ENCODE measurements at places on chromosomes 7 and 10. TPM values are rescaled to one million over a fixed set of nuclear protein-coding genes. Genes with fewer than 3 reads are reported as not detected.
A peak's percentile ranks its signal among the peaks of the same experiment; 100 is the strongest.

DNA sequence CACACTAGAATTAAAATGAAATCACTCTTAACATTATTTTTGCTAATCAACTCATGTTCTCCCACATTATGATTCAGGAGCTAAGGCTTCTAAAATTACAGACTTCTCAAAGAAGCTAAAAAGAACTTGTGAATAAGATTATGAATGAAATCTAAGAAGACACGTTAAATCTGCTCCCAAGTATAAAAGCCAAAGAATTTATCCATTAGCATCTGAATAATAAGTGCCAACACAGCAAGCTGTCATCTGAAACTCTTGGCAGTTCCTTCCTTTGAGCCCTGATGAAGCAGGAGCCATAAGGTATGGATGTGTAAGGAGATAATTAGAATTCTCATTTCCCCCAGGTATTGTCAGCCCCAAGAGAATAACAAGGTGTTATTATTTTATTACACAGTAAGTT is 50.3 kb downstream of the TPK1 start:
- no peak overlapping the region for H3K4me3 ChIP-seq
- H3K27me3 ChIP-seq: peaks cover 3% of the 10 kb centered on the region
- DNase-seq: no peak
- no peaks in the 10 kb centered on the region for H3K36me3 ChIP-seq
- no peak overlapping the region for H3K27ac ChIP-seq

DNA sequence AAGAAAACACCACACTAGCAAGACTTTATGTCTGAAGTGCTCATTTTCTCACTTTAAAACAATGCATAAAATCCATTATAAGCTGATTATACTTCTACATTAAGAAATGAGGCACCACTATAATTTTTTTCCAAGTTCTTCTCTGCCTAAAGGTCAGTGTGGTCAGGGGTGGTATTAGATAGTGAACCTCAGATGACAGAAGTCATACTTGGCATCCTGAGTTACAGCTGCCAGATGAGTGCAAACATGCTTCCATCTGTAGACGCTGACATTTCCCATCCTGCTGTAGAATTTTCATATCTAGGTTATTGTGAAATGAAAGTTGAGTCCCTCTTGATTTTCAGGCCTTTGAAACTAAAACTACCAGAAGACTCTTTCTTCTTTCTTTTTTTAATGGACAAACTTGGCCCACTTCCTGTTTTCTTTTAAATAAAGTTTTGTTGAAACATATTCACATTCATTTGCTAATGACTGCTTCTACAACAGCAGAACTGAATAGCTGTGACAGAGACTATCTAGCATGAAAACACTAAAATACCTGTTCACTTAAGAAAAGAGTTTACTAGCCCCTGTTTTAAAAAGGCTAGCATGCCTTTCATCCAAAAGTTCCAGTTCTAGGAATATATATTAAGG is 900.8 kb downstream of the XPNPEP1 start:
- no peak for DNase-seq
- H3K27me3 ChIP-seq: no peaks in the 10 kb centered on the region
- no peak overlapping the region for H3K4me3 ChIP-seq
- no peaks in the 10 kb centered on the region for H3K36me3 ChIP-seq
- no peak overlapping the region for H3K27ac ChIP-seq

DNA sequence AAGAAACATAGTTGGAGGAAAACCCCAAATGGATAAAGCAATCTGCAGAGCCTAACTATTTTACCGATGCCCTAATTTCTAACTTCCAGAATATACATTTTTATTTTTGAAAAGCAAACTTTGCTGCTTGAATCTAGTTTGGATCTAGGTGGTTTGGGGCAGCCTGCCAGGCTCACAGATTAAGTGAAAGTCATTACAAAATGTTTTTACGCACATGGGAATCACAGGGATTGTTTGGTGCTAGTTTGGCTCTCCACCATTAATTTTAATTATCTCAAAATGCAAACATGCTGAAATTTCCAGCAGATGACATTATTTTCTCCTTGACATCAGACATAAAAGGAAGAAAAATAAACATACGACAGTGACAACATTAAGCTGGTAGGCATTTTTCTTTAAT is 166.7 kb upstream of the INHBA start:
- H3K36me3 ChIP-seq: no peaks in the 10 kb centered on the region
- no peaks in the 10 kb centered on the region for H3K27me3 ChIP-seq
- peaks cover 56% of the 10 kb centered on the region for H3K4me1 ChIP-seq
- DNase-seq: no peak

GRCh38 chr7:25646726-25647413 is 418.6 kb upstream of the NPVF start:
- H3K27me3 ChIP-seq: no peaks in the 10 kb centered on the region
- H3K27ac ChIP-seq: peak overlapping the region; percentile 78
- no peak overlapping the region for H3K4me3 ChIP-seq
- peaks cover 41% of the 10 kb centered on the region for H3K4me1 ChIP-seq
- no peak for DNase-seq
- no peaks in the 10 kb centered on the region for H3K36me3 ChIP-seq

- DNase-seq: no peak
- H3K27me3 ChIP-seq: no peaks in the 10 kb centered on the region
- no peak overlapping the region for H3K27ac ChIP-seq
- H3K4me3 ChIP-seq: no peak overlapping the region
- H3K4me1 ChIP-seq: no peaks in the 10 kb centered on the region
Measured at GRCh38 chr10:80046629-80047441, 31.6 kb upstream of the TMEM254 start.

DNA sequence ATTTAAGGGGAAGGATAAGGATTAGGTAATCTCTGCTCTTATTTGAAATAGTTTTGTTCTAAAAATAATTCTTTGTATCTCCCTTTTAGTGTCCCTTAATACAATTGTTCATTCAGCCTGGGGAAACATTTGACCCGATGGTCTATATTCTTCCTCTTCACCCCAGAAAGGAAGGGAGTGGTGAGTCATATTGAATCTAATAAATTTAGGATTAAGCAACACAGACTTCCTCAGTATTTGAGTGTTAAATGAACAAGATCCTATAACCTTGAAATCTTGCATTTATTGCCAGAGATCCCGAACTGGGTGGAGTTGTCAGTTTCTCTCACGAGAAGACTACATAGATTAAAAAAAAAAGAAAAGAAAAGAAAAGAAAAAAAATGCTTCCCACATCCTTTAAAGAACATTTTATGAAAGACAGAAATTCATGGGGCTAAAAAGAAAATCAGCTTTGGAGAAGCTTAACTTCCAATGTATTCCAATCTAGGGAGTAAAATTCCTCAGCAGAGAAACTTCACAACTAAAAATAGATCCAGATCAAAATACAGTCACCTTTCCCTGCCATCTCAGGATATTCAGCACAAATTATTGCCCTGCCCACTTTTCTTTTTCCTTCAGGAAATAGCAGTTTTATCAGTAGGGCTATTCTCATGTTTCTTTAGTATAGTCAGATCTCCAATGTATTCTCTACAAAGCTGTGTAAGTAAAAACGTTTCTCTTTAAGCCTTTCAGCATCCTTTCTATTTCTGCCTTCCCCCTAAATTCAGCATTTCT is 82.2 kb downstream of the SEMA3D start:
- no peak for DNase-seq
- no peak overlapping the region for H3K27ac ChIP-seq
- H3K4me3 ChIP-seq: no peak overlapping the region
- no peaks in the 10 kb centered on the region for H3K27me3 ChIP-seq
- H3K4me1 ChIP-seq: peaks cover 34% of the 10 kb centered on the region

GRCh38 chr10:117980216-117980615 is 66.5 kb downstream of the RAB11FIP2 start:
- H3K4me1 ChIP-seq: peaks cover 4% of the 10 kb centered on the region
- no peak overlapping the region for H3K4me3 ChIP-seq
- H3K36me3 ChIP-seq: no peaks in the 10 kb centered on the region

- H3K27ac ChIP-seq: peak overlapping the region; percentile 89
- peaks cover 53% of the 10 kb centered on the region for H3K4me1 ChIP-seq
- H3K36me3 ChIP-seq: no peaks in the 10 kb centered on the region
Measured at GRCh38 chr7:28621369-28621841, 209.1 kb downstream of the CREB5 start.

DNA sequence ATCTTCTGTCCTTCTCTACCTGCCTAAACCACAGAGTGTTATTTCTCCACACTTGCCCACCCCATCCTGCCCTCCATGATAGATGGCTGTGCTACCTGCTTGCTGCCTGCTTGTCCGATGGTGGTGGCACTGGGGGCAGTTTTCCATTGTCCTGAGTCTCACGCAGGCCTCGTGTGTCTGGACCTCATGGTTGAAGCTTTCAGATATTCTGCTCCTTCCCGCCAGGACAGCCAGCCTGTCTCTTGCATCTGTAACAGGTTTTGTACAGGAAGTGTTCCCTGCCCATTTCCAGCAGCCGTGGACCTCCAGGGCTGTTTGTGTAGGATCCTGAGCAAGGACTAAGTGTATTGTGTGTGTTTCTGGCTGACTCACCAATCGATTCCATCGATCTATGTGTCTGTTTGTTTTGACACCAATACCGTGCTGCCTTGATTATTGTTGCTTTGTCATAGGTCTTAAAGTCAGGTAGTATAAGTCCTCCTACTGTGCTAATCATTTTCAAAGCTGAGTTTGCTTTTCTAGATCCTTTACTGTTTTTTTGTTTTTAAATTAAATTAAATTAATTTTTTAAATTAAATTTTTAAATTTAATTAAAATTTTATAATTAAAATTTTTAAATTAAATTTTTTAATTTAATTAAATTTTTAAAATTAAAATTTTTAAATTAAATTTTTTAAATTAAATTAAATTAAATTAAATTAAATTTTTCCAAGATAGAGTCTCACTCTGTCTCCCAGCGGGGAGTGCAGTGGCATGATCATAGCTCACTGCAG is 8.5 kb downstream of the IL15RA start:
- H3K27me3 ChIP-seq: no peaks in the 10 kb centered on the region
- H3K36me3 ChIP-seq: no peaks in the 10 kb centered on the region
- H3K27ac ChIP-seq: no peak overlapping the region
- no peak for DNase-seq

DNA sequence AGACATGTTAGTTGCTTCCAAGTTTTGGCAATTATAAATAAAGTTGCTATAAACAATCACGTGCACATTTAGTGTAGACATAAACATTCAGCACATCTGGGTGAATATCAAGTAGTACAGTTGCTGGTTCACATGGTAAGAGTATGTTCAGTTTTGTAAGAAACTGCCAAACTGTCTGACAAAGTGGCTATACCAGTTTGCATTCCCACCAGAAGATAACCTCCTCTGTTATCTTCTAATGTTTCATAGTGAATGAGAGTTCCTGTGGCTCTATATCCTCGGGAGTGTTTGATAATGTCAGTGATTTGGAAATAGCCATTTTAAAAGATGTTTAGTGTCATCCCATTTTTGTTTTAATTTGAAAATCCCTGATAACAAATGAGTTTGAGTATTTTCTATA is 259.6 kb upstream of the PLXDC2 start:
- H3K4me3 ChIP-seq: no peak overlapping the region
- peaks cover 8% of the 10 kb centered on the region for H3K4me1 ChIP-seq
- no peak overlapping the region for H3K27ac ChIP-seq
- H3K27me3 ChIP-seq: peaks cover 13% of the 10 kb centered on the region
- H3K36me3 ChIP-seq: peaks cover 1% of the 10 kb centered on the region
- DNase-seq: no peak

- H3K27me3 ChIP-seq: no peaks in the 10 kb centered on the region
- H3K4me1 ChIP-seq: peaks cover 49% of the 10 kb centered on the region
- DNase-seq: no peak
Measured at GRCh38 chr10:95289921-95290421, 832 bp downstream of the PDLIM1 start.

GRCh38 chr10:30046476-30046875 is 12.9 kb downstream of the JCAD start:
- no peaks in the 10 kb centered on the region for H3K4me1 ChIP-seq
- no peak overlapping the region for H3K27ac ChIP-seq
- peaks cover 27% of the 10 kb centered on the region for H3K36me3 ChIP-seq
- H3K4me3 ChIP-seq: no peak overlapping the region

Gene SLC18A3
- not detected for total RNA-seq

Gene TMEM26
- total RNA-seq: 1.9 TPM

Gene CUBN
- 0.89 TPM for total RNA-seq

Gene WNT2
- total RNA-seq: 0.62 TPM

Gene TBX20
- not detected for total RNA-seq

Gene AP5Z1
- total RNA-seq: 61.2 TPM

Gene METTL2B
- 26.3 TPM for total RNA-seq

Gene GOLGA7B
- total RNA-seq: 0.13 TPM

Gene TDRD1
- total RNA-seq: not detected
